Activated CD4-positive, alpha-beta T cell treated with anti-CD3 and anti-CD28 coated beads for 24 hours (primary cell): ENCODE measurements at places on chromosomes 3 and 15.

GRCh38 chr3:151290673-151291072, 12.3 kb upstream of the P2RY14 start:
- no peak for DNase-seq

DNA sequence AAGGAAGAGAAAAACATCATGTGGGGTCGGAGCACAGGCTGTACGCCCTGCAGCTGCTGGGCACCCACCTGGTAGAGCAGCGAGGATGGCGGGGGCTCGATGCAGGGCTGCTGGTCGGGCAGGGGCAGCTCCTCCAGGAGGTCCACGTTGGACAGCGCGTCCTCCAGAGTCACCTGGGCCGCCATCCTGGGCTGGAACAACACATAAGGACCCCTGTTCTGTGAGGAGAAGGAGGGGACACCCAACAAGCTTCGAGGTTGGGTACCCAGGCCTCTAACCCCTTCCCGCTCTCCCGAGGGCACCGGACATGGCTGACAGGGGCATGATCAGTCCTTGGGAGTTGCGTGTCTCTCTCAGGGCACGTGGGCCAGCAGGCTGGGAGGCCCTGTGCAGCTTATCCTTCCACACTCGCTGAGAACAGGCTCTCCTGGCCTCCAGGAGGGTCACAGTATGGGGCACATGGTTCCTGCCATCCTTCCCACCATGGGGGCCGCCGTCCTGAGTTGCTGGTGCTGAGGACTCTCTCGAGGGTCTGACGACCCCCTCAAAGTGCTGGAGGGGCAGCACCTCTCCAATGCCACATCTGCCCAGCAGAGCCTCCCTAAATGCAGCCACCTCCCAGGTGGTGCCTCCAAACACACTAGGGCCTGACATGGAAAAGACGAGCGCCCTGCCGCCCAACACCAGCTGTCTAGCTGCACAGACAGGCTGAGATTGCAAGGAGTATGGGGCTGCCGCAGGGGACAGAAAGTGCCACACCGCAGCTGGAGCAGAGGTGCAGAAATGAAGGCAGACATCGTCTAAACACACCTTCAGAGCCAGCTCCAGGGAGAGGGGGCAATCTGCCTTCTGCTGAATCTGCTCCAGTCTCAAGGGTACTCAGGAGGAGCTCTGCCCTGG, 32.8 kb downstream of the CYFIP1 start:
- no peak for DNase-seq

DNA sequence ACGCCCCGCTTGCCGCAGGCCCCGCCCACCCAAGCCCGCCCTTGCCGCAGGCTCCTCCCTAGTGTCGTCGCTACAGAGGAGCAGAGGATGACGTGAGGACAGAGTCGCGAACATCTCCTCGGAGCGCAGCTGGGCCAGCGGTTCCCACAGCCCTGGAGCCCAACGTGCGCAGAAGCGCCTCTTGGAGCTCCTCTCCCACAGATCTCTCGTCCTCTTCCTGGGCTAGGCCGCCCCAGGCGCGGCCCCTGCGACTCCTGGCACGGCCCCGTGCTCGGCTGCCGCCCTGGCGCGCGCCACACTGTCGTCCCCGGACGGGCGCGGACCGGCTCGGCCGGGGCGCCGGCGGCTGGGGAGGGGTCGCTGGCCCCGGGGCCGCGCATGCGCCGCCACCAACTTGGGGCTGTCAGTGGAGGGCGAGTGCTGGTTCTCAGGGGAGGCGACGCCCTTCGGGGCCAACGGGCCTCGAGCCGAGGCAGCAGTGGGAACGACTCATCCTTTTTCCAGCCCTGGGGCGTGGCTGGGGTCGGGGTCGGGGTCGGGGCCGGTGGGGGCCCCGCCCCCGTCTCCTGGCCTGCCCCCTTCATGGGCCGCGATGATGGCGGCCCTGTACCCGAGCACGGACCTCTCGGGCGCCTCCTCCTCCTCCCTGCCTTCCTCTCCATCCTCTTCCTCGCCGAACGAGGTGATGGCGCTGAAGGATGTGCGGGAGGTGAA, at the start of gene TRPC1:
TRPC1 (plus strand) TSS at position 67 of the 714 bp plus-strand sequence; CDS start at position 593, 526 bp downstream.
- DNase-seq, result peak; percentile 49

- DNase-seq, result no peak
Measured at GRCh38 chr15:71599418-71600151, 210.8 kb upstream of the NR2E3 start.

- no peak for DNase-seq
Measured at GRCh38 chr15:36469311-36469966, 110.0 kb upstream of the CDIN1 start.

GRCh38 chr15:31476866-31477265, 150.2 kb downstream of the KLF13 start:
- DNase-seq, result no peak

- no peak for DNase-seq
Measured at GRCh38 chr3:141996437-141996836, 120.0 kb downstream of the ATP1B3 start.
